ENCODE measurements at places on chromosomes 1 and 21. TPM values are rescaled to one million over a fixed set of nuclear protein-coding genes. Genes with fewer than 3 reads are reported as not detected.
A peak's percentile ranks its signal among the peaks of the same experiment; 100 is the strongest.

GRCh38 chr1:59560807-59561450, 253.8 kb upstream of the HOOK1 start:
- DNase-seq, result no peak

KRTAP21-1 gene
- total RNA-seq, result not detected

GRCh38 chr1:42358791-42359190, 21.8 kb upstream of the RIMKLA start:
- no peak for DNase-seq

DNA sequence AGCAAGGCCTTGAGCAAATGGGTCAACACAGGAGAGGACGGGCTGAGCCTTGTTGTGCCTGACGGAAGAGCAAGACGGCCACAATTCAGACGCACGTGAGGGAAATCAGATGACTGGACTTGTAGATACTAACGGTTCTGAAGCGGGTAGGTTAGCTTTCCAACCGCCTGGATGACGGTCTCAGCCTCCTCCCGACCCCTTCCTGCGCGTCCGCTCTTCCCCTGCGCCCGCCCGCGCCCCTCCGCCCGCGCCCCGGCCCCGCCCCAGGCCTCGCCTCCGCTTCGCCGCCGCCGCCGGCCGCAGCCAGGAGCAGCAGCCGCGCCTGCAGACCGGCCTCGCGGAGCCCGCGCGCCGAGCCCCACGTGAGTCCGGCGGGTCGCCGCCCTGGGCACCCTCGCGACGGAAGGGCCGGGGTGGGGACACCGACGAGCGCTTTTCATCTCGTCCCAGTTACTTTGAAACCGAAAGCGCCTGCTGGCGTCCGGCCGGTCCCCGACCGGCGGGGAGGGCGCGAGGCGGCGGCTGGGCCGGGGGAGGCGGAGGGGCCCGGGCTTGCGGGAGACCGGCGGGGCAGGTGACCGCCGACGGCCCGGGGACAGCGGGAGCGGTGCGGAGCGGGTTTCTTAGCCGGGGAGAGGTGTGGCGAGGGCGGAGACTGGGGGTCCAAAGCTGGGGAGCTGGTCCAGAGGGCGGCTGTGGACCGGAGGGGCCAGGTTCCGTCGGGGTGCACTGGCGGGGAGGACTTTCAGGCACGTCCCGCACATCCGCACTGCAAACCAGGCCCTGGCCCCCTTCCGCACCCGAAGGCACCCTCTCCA, at the start of gene TRAF5:
Gene TRAF5 (plus strand): TSS at position 306 of the 818 bp plus-strand sequence. CDS start 26,407 bp downstream, outside the sequence.
- peak; percentile 82 for DNase-seq

SYT11 gene
- total RNA-seq, result 9.6 TPM

- DNase-seq, result no peak
Observed at GRCh38 chr1:56029319-56030003, 549.9 kb downstream of the PLPP3 start.

- no peak for DNase-seq
Observed at GRCh38 chr1:245276445-245276844, 121.7 kb downstream of the KIF26B start.

- no peak for DNase-seq
Observed at GRCh38 chr1:87853576-87854351, 525.1 kb downstream of the LMO4 start.

ARHGEF19 gene
- total RNA-seq, result 56.4 TPM

GRCh38 chr1:148355976-148356375, 127.1 kb downstream of the PPIAL4G start:
- DNase-seq, result no peak

DNA sequence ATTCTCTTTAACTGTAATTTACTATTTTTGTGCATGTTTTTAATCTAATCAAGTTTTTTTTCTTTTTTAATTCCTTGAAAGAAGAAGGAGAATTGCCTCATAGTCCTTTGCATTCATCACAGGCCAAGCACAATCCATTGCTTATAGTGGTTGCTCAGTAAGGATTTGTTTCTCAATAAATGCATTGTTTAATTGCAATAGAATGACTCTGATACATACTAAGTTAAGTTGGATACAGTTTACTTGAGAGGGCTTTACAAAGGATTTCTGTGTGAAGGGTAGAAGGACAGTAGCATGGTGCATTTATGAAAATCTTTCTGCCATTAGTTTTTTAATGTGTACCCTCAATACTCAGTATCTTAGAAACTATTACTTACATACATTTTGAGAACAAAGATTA, 186.2 kb downstream of the LRRIQ3 start:
- DNase-seq, result no peak

DNA sequence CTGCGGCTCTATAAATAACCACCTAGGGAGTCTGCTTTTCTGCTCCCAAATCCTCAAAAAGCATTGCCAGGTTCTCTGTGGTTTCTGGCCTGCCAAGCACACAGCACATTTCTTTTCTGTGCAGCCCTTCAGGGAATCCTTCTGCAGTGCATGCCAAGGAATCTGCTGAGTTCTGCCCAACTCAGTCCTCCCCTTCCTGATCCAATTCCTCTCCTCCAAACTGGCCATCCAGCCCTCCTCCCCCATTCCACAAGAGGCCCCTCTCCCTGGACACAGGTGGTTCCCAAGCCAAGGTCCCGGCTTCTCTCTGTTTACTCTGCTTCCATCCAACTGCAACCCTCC, 61.8 kb downstream of the HIVEP3 start:
- DNase-seq, result no peak

GRCh38 chr1:224647449-224647848, 31.3 kb downstream of the CNIH3 start:
- no peak for DNase-seq

MNDA gene
- not detected for total RNA-seq

GRCh38 chr1:41742219-41742618, 176.5 kb downstream of the HIVEP3 start:
- DNase-seq, result no peak

ELAPOR1 gene
- 1.2 TPM for total RNA-seq

KAZN gene
- 11.8 TPM for total RNA-seq

GRCh38 chr1:244327533-244327932, 124.2 kb downstream of the ADSS2 start:
- no peak for DNase-seq

GRCh38 chr1:42886800-42887199, 40.4 kb downstream of the ZNF691 start:
- DNase-seq, result no peak

ALX3 gene
- total RNA-seq, result not detected

RSPH1 gene
- not detected for total RNA-seq

FRRS1 gene
- 5.6 TPM for total RNA-seq
